COLO829 (cell line): ENCODE measurements at places on chromosomes 13 and 19.

GRCh38 chr13:72562686-72563085, 164.7 kb downstream of the MZT1 start:
- no peak for DNase-seq

DNA sequence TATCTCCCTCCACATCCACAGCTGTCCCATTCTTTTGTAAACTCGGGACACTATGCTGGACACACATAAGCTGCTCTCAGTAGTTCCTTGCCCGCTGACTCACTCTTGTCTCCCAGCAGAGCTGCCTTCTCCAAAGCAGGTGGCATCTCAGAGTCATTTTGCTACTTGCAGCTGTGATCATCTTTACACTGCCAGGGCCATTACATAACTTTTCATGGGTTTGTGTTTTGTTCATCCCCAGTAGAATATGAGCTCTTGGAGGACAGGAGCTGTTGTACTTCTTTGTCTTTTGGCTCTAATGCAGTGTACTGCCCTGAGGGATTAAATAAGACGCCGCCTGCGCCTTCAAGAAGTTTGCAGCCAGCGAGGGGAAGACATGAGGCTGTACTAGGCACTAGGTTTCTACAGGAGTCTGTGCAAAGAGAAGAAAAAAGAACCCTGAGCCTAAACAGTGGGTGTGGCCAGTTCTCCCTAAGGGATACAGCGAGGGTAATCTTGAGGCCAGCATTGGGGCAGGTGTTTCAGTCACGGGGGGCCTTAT, 40.8 kb upstream of the GPR183 start:
- no peak for DNase-seq

GRCh38 chr19:19434483-19435045, 29.1 kb downstream of the GATAD2A start:
- DNase-seq: no peak

DNA sequence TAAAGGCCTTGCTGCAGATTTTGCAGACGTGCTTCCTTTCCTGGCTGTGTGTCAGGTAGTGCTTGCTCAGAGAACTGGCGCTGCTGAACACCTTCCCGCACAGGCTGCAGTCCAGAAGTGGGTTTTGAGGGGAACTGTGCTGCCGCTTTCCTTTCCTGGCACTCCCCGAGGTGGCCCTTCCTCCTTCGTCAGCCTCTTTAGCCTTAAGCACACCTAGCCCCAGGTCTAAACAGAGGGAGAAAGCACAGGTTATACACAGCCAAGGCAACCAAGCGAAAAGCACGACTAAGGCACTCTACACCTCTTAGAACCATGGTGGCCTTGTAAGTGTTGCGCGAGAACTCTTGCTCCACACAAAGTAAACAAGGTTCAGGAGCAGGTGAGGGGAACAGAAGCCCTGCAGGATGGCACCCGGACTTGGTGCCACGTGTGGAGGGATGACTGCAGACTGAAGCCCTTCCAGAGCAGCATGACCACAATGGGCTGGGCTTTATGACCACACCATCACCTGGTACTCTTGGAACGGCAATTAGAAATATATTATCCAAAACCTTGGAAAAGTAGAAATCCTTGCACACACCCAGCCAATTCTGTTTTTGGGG, 23.6 kb downstream of the ZNF541 start:
- no peak for DNase-seq

DNA sequence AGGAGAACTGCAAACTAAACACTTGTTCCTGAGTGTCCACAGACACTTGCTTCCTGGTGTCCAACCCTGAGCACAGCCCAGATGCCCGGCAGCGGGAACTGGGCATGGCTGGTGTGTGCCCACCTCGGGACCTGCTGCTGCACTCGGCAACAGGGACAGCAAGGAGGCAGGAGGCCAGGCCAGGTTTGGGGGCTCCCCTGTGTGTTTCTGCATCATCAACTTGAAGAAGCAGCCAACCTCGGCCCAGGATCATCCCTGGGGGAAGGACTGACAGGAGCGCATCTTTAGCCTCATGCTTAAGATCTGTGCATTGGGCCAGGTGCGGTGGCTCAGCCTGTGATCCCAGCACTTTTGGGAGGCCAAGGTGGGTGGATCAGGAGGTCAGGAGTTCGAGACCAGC, 35.1 kb upstream of the LDLR start:
- no peak for DNase-seq

DNA sequence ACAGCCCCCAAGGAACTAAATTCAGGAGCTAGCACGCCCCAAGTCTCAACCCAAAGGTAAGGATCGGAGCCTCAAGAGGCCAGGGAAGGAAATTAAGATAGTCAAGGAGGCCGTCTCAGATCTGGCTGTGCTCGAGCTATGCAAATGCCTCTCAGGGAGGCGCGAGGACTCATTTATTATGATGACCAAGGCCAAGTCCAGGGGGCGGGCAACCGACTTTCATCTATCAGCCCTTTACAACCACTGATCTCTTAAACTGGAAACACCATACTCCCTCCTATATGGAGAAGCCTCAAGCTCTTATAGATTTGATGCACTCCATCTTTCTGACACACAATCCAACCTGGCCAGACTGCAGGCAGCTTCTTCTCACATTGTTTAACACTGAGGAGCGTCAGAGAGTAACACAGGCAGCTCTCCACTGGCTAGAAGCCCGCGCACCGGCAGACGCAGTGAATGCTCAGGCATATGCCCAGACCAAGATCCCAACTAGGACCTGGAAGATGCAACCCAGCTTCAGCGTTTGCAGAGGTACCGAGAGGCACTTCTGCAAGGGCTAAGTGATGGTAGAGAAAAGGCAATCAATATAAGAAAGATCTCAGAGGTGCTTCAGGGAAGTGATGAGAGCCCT, 9.6 kb upstream of the SLC15A1 start:
- no peak for DNase-seq

- DNase-seq: no peak
These were observed 149.3 kb downstream of the RGCC start for GRCh38 chr13:41606646-41607045.

- DNase-seq: no peak
These were observed 1.3 kb downstream of the CCDC9 start for GRCh38 chr19:47257411-47258169.

GRCh38 chr19:16946951-16947940, 58.4 kb downstream of the F2RL3 start:
- no peak for DNase-seq

GRCh38 chr19:46159418-46160232, 11.6 kb downstream of the IGFL2 start:
- DNase-seq: no peak

GRCh38 chr13:62432906-62433305, 1017.3 kb upstream of the PCDH20 start:
- DNase-seq: no peak

GRCh38 chr13:100506154-100506553, 82.4 kb downstream of the GGACT start:
- no peak for DNase-seq

DNA sequence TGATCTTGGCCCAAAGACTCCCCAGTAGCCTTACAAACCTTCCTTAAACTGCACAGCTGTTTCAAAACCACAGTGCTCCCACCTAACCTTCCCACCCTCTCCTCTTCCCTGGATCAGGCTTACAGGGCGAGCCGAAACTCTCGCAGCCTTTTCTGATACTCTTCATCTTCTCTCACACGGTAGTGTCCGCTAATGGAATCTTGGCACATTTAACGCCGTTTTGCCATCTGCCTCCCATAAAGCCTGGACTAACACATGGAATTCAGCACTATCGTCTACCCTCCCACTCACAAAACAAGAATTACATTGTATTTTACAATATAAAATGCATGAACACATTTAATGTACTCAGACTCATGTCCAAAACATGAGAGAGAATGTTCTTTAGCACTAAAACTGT, 135.9 kb downstream of the RAP2A start:
- DNase-seq: no peak
